Right atrium auricular region (tissue), 2 donors: ENCODE measurements at places on chromosomes 5 and 9.

DNA sequence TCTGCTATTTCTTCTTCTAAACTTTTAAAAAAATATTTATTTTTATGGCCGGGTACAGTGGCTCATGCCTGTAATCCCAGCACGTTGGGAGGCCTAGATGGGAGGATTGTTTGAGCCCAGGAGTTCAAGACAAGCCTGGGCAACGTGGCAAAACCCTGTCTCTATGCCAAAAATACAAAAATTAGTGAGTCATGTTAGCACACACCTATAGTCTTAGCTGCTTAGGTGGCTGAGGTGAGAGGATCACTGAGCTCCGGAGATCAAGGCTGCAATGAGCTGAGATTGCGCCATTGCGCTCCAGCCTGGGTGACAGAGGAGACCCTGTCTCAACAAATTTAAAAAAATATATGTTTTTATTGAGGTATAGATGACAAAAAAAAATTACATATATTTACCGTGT is 5.6 kb downstream of the AP3S1 start:
- no peak for DNase-seq

- no peak for DNase-seq
Observed at GRCh38 chr9:36842560-36843530, 191.2 kb downstream of the PAX5 start.

DNA sequence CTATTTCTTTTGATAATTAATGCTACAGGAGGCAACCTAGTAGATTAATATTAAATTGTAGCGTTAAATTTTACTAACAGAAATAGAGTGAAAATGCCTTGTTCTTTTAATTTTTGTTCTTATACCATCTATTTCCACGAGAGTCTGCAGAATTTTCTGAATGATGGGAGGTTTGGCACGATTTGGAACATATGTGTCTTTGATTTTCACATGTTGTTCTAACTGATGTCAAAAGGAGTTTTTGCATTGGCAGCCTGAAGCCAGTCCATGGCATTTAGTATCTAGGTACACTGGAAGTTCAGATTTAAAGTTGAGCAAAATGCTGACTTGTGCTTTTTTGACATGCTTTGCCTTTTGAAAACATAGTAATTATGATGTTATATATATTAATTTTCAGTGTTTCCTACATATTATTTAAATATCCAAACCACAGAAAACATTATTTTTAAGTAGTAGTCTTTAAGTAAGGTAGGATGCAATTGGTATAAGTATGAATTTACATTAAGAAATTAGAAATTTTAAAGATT is 103.0 kb downstream of the PBX3 start:
- DNase-seq, result no peak

DNA sequence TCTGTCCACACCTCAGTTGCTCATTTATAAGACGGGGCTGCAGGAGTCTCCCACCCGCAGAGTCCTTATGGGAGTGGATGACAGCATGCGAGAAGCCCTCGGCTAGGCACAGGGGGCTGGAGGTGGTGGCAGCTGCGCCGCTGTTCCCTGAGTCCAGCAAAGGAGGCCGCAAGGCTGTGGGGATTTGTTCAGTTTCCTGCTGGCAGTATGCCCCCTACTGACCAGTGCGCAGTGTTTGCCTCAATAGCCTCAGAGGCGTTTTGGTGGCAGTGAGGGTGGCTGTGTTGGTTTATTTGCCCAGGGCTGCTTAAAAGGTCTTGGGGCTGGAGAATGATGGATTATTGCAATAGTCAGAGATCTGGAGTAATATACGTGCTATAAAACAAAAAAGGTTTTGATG is 176.3 kb upstream of the OTULINL start:
- no peak for DNase-seq
